Left lung (tissue), 14 donors: ENCODE measurements at places on chromosomes 7 and 10. TPM values are rescaled to one million over a fixed set of nuclear protein-coding genes. Genes with fewer than 3 reads are reported as not detected.

SLC26A4 gene
- total RNA-seq: 0.82 TPM

GRCh38 chr7:50658696-50659095 lies 93.5 kb upstream of the DDC start:
- no peak overlapping the region for H3K4me3 ChIP-seq
- DNase-seq: no peak
- H3K4me1 ChIP-seq: peaks cover 82% of the 10 kb centered on the region
- no peaks in the 10 kb centered on the region for H3K27me3 ChIP-seq
- H3K36me3 ChIP-seq: no peaks in the 10 kb centered on the region
- H3K27ac ChIP-seq: no peak overlapping the region

DNA sequence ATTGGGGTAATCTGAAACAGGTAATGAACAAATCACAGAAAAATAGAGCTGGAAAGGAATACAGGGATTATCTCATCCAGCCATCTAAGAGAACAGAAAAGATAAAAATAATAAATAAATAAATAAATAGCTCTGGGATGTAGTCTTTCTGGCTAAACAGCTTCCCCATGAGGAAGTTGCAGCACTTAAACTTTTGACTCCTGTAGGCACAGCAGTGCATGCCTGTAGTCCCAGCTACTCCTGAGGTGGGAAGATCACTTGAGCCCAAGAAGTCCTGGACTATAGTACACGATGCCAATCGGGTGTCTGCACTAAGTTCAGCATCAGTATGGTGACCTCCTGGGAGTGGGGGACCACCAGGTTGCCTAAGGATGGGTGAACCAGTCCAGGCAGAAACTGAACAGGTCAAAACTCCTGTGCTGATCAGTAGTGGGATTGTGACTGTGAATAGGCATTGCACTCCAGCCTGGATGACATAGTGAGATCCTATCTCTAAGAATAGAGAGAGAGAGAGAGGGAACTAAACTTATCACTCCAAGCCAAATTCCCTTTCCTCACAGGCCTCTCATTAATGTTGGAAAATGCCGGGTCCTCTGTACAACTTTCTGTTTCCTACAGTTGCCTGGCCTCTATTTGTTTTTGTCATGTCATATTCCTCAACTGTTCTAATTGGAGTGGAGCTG lies 61.7 kb upstream of the CDK13 start:
- H3K4me3 ChIP-seq: no peak overlapping the region
- peaks cover 4% of the 10 kb centered on the region for H3K4me1 ChIP-seq
- H3K27ac ChIP-seq: no peak overlapping the region
- H3K27me3 ChIP-seq: peaks cover 9% of the 10 kb centered on the region

DNA sequence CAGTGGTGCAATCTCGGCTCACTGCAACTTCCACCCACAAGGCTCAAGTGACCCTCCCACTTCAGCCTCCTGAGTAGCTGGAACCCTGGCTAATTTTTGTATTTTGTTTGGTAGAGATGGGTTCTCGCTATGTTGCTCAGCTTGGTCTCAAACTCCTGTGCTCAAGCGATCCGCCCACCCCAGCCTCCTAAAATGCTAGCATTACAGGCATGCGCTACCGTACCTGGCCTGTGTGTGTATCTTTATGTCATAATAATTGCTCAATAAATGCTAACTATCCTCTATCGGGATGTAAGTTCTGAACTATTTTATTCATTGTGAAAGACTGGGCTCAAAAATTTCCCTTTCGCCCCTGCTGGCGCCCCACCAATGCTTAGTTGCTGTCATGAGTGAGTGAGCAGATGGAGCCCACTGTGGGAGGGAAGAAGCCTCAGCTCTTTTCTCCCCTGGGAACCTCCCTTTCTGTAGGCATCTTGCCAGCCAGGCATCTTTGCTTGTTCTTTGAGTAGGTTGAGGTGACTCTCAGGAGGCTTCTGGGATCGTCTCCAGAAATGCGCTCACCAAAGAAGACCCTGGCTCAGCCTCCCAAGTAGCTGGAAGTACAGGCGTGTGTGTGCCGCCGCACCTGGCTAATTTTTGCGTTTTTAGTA lies 38.3 kb downstream of the CAMK1D start:
- H3K27me3 ChIP-seq: peaks cover 3% of the 10 kb centered on the region
- no peak overlapping the region for H3K27ac ChIP-seq
- H3K36me3 ChIP-seq: no peaks in the 10 kb centered on the region
- no peak overlapping the region for H3K4me3 ChIP-seq
- no peak for DNase-seq

GRCh38 chr10:74927701-74928100 lies 101.3 kb downstream of the KAT6B start:
- peak overlapping the region; percentile 23 for H3K27ac ChIP-seq
- no peak for DNase-seq
- peaks cover 39% of the 10 kb centered on the region for H3K4me1 ChIP-seq
- no peaks in the 10 kb centered on the region for H3K36me3 ChIP-seq
- no peak overlapping the region for H3K4me3 ChIP-seq
- no peaks in the 10 kb centered on the region for H3K27me3 ChIP-seq

ITIH5 gene
- total RNA-seq: 9.7 TPM

DNA sequence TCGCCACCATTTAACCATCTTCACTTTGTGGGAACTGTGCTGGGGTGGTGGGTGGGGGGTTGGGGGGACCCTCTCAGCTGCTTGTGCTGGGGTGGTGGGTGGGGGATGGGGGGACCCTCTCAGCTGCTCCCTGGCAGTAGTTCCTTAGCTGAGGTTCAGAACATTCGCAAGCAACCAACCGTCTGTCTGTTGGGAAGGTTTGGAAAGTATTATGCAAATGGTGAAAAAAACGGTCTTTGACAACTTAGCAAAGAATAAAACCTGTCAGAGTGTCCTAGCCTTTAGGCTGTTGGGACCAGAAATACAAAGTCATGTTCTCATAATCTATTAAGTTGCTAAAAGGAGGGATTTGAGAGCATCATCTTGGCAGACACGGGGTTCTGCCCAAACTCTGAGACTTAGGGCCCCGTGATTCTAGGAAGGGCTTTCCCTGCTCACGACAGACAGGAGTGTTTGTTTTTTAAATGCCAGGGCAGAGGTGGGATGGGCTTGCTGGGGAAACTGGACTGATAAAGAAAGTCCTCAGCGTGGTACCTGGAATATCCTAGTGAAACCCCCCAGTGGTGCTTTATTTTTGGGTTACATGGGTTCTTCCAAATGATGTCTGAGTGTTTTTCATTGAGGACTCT lies 14.1 kb upstream of the SRGN start:
- no peak for DNase-seq
- H3K36me3 ChIP-seq: no peaks in the 10 kb centered on the region
- H3K27me3 ChIP-seq: no peaks in the 10 kb centered on the region
- no peak overlapping the region for H3K4me3 ChIP-seq
- H3K4me1 ChIP-seq: no peaks in the 10 kb centered on the region
